Stimulated activated CD4-positive, alpha-beta T cell treated with anti-CD3 and anti-CD28 coated beads, Interleukin-15, amount 100 ng/mL, for 1 hour (primary cell): ENCODE measurements at places on chromosomes 2 and 18.

GRCh38 chr2:88897715-88898114 is 206.2 kb downstream of the RPIA start:
- DNase-seq: no peak

GRCh38 chr2:175769200-175769599 is 232.9 kb downstream of the LNPK start:
- no peak for DNase-seq

DNA sequence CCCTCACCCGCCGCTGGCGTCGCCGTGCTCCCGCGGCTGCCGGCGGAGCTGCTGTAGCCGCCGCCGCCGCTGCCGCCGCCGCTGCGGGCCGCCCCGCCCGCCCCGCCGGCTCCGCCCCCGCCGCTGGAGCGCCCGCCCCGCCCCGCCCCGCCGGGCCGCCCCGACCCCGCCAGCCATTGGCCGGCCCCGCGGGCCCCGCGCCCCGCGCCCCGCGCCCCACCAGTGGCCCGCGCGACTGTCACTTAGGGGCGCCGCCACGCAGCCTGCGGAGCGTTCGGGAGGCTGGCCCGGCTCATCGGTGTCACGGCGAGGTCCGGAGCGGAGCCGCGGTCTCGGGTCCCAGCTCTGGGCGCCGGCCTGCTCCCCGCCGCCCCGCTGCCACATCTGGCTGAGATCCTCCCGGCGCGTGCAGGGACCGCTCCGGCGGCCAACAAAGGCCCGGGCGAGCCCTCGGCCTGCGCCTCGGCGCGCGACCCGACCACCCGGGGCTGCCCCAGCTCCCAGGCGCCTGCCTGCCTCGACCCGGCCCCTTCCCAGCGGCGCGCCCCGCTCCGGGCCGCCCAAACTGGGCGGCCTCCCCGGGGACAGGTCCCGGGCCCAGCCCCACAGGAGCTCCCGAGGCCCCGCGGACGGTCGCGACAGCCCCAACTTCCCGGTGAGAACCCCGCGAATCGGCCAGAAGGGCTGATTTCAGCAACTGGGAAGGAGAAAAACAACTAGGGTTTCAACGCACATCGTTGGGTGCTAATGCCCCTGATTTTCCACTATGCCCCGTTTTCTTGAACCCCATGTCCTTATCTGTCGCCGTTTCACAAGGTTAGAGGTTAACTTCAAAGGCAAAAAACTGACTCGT is at the start of gene MGAT4A:
Gene MGAT4A (minus strand): TSS at position 92 of the 853 bp plus-strand sequence. CDS start 4,800 bp downstream, outside the sequence.
- DNase-seq: peak; percentile 60

GRCh38 chr2:40249577-40249976 is 202.3 kb downstream of the SLC8A1 start:
- no peak for DNase-seq

DNA sequence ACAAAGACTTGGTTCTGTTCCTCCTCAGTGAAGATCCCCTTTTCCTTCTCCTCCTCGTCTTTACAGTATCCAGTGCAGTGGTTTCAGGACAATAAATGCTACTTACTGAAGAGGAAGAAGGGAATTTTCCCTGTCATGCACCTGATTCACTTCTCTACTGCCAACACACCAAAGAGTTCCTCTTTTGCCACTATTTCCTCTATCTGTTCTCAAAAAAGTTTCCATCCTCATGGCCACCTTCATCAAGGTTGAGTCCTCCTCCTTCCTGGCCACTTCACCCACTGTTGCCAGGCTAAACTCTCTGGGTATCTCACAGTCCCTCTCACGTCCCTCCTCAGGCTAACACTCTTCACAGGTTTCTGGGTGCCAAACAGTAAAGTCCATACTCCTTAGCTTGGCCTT is 41.7 kb downstream of the PLEKHM3 start:
- no peak for DNase-seq

DNA sequence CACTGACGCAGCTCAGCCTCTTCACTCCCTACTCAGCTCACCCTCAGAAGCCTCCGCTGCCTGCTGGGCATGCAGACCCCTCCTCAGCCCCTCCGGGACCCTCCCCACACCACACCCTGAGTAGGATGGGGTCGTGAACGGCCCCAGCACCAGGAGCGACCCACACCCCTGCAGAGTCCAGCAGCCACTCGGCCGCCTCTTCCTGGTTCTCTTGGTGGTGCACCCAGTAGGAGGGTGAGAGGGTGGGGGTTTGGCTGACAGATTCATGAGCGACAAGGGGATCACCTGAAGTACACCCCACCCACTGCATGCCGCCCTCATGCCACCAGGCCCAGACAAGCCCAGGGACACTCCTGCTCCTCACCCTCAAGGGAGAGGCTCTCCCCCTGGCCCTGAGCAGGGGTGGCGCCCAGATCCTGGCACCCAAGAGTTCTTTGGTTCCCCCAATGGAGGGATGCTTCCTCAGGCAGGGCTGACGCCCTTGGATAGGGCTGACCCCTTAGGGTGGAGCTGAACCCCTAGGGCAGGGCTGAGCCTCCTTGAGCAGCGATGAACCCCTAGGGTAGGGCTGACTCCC is 76.6 kb upstream of the GPC1 start:
- DNase-seq: no peak

DNA sequence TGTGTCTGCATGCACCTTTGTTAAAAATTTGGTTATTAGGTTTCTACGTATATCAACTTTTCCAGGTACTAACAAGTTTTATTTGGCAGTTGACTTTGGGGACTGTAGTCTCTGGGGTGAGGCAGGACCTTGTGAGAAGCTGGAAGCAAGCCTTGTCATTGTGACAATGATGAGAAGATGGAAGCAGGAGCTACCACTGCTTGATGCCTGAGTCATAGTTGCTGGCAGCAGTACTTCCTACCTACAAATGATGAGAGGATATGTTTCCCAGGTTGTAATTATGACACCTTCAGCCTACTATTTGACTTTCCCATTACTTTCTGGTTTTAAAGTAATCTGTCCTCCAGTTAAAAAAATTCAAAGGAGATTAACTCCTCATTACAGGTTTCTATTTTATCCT is 516.3 kb downstream of the NRXN1 start:
- DNase-seq: no peak

DNA sequence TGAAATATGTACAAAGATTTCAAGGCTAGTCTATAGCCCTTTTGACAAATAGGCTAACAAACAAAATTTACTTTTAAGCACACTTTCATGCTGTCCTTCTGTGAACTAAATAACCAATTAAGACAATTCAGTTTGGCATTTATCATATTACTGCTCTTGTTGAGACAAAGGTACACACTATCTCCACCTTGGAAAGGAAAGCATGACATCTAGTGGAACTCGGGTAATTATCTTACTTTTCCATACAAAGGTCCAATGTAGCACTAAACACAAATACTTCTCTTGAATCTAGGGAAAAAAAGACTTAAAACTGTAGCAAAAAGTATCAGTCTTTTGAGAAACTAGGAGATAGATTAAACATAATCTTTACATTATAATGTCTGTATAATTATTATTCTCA is 125.0 kb upstream of the CD226 start:
- DNase-seq: no peak

GRCh38 chr18:23237524-23238151 is 102.4 kb downstream of the CABLES1 start:
- DNase-seq: peak; percentile 16

- no peak for DNase-seq
Measured at GRCh38 chr2:67600222-67600871, 203.2 kb downstream of the ETAA1 start.

GRCh38 chr2:1790473-1790872 is 46.2 kb upstream of the PXDN start:
- no peak for DNase-seq

- no peak for DNase-seq
Measured at GRCh38 chr2:149383340-149383739, 53.0 kb downstream of the LYPD6 start.

DNA sequence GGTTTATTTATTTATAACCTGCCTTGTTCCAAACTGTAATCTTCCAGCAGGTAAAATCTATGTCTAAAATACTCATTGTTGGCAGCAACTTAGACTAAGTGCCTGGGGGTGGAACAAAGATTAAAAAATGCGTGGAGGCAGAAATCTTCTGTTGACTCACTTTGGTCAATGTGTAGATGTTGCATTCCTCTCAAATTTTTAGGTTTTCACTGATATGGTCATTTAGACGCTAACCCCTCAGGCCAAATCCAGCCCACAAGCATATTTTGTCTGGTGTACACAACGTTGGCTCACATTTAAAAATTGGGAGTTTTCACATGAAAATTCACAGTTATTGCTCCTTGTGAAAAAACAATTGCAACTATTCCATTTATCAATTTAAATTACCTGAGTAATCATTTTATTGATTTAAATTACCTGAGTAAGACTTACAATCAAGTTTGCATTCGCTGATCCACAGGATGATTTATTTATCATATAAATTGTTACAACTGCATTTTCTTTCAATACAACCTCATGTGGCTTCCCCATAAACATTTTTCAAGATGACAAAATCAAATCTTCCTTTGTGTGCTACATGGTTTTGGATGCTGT is 564.2 kb downstream of the TSN start:
- DNase-seq: no peak

GRCh38 chr2:49780949-49781348 is 626.6 kb upstream of the FSHR start:
- no peak for DNase-seq

- DNase-seq: no peak
Measured at GRCh38 chr2:232085164-232085563, 123.7 kb downstream of the DIS3L2 start.

GRCh38 chr2:103179798-103180197 is 418.0 kb downstream of the TMEM182 start:
- DNase-seq: no peak

- no peak for DNase-seq
Measured at GRCh38 chr18:79634186-79634585, 45.4 kb upstream of the CTDP1 start.

- DNase-seq: no peak
Measured at GRCh38 chr2:23158306-23158705, 226.7 kb upstream of the KLHL29 start.

DNA sequence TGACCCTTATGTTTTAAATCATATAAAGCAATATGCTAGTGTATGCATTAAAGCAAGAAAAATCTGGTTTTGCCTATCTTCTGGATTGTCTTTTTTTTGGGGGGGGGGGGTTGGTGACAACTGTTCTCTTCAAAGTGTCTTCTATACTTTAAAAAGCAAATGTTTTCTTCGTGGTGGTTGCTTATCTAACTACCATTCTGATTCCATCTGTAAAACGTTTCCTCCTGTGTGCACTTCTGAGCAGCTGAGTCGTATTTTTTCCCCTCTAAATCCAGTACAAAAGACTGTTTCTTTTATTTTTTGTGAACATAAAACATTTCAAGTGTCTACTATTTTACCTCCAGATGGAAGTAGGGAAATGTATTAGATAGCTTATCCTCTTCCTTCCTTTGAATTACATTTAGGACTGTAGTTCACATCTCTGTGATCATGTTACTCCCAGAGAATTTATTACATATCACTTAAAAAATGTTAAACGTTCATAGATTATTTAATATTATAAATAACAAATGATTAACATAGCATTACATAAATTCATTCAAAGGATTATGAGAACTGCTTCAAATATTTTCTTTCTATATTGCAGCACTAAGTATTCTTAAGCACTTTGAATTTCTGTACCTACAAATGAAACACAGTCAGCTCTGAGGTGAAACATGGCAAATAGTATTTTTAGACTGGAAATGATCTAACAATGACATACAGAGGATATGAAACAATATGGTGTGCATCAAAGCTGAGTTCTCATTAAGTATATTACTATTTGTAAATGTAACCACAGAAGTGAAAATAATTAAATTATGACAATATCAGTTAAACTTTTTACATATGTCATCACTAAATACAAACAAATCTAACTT is 56.4 kb downstream of the SCN3A start:
- no peak for DNase-seq

DNA sequence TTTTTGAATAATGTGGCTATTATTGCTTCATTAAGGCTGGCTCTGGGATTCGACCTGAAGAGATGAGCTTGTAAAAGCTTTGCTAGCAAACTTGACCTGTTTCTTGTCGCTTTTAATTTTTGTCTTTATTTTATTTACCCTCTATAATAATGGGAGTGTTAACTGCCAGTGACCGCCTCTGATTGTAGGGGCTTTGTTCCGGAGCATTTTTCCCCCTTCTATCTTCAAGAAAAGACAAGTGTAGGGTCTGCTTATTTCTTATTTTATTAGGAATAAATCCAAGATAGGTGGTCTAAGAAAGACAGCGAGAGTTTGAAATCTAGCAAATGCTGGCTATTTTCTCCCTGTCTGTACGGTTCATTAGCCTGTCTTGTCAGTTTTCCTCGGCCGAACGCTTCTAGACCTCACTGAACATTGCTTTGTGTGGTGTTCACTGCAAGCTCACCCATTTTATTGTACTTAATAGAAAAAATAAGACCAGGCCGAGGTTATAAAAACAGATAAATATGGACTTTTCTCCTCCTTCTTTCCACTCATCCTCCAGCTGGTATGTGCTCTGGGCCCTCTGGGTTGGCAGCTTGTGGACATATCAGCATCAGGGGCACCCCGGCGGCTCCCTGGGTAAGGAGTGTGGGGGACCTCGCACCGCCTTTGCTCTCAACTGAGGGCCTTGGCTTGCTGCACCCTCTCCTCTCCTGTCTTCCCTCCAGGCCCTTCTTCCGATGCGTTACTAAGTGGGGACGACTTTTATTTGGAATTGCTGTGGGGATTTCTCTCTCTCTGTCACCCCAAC is 8.5 kb downstream of the MEIS1 start:
- no peak for DNase-seq

GRCh38 chr2:218671097-218671653 is 627 bp downstream of the RNF25 start:
- no peak for DNase-seq

GRCh38 chr2:11998218-11998617 is 251.8 kb downstream of the LPIN1 start:
- DNase-seq: no peak

- no peak for DNase-seq
Measured at GRCh38 chr2:109238580-109238979, 109.6 kb downstream of the SH3RF3 start.

DNA sequence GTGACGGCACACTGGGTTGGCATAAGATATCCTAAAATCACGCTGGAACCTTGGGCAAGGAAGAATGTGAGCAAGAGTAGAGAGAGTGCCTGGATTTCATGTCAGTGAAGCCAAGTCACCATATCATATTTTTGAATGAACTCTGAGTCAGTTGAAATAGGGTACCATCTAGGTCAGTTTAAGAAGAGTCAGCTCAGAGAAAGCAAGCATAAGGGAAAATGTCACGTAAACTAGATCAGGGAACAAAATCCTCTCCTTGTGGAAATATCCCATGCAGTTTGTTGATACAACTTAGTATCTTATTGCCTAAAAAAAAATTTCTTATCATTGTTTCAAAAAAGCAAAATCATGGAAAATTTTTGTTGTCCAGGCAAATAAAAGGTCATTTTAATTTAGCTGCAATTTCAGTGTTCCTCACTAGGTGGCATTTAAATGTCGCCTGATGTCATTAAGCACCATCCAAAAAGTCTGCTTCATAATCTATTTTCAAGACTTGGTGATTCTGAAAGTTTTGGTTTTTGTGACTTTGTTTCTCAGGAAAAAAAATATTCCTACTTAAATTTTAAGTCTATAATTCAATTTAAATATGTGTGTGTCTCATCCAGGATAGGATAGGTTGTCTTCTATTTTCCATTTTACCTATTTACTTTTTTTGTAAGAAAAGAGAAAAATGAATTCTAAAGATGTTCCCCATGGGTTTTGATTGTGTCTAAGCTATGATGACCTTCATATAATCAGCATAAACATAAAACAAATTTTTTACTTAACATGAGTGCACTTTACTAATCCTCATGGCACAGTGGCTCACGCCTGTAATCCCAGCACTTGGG is 19.6 kb downstream of the RSAD2 start:
- DNase-seq: no peak
